ENCODE measurements at places on chromosomes 6 and 20. TPM values are rescaled to one million over a fixed set of nuclear protein-coding genes. Genes with fewer than 3 reads are reported as not detected.

- H3K36me3 ChIP-seq = no peaks in the 10 kb centered on the region
- H3K27me3 ChIP-seq = peaks cover 19% of the 10 kb centered on the region
- H3K4me3 ChIP-seq = no peak overlapping the region
- H3K27ac ChIP-seq = no peak overlapping the region
- DNase-seq = no peak
Measured at GRCh38 chr20:25188218-25188617, 7.3 kb upstream of the ENTPD6 start.

DNA sequence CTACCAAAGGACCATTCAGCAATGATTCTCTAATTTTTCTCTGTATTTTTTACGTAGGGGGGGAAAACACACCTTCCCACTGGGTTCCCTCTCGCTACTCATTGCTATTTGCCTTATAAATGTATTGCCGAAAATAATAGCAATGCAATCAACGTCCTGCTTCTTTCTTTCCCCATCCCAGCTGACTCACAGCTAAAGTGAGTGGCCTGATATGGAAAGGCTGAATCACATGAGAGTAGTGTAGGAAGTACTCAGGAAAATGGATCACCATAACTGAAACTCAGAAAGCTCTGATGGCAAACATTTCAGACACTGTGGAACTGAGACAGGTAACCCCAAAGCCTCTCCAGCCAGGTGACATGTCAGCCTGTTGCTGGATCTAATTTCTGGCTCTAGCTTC, 49.3 kb upstream of the SRPK1 start:
- no peaks in the 10 kb centered on the region for H3K36me3 ChIP-seq
- H3K27ac ChIP-seq = no peak overlapping the region
- DNase-seq = no peak
- H3K4me1 ChIP-seq = no peaks in the 10 kb centered on the region
- H3K4me3 ChIP-seq = no peak overlapping the region

DNA sequence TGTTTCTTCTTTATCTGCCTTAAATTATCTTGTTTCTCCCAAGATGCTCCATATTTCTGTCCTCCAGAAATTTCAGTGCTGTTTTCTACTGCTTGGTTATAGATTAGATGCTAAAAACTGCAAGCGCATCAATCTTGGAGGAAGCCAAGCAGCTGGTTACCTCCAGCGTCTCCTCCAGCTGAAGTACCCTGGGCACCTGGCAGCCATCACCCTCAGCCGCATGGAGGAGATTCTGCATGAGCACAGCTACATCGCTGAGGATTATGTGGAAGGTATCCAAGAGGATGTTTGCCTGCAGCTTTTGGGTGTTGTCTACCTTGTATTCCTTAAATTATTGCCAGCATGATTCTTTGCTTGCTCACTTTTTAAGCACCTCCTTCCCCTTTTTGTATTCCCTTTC, 3.8 kb downstream of the ACTR5 start:
- no peak overlapping the region for H3K27ac ChIP-seq
- H3K36me3 ChIP-seq = peaks cover 27% of the 10 kb centered on the region
- H3K4me3 ChIP-seq = no peak overlapping the region
- DNase-seq = no peak

- no peaks in the 10 kb centered on the region for H3K4me1 ChIP-seq
- H3K27me3 ChIP-seq = no peaks in the 10 kb centered on the region
- H3K36me3 ChIP-seq = peaks cover 99% of the 10 kb centered on the region
- H3K4me3 ChIP-seq = no peak overlapping the region
- no peak overlapping the region for H3K27ac ChIP-seq
Measured at GRCh38 chr6:33439956-33440648, 14.3 kb upstream of the ZBTB9 start.

DNA sequence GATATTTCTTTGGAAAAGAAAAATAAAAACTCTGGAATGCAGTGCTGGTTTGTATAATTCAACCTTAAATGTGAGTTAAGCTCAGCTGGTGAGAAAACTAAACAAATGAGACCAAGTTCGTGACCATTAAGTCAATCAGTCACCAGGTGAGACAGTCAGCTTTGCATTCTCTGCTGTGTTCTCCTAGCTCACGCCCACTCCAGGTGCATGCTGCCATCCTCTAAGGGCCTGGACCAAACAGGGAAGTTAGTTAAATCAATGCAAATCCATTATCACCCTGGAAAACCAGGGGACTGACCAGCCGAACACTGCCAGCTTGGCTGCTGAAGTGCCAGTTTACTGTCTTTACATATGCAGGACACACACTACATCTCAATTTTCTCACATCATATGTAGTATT, 7.2 kb downstream of the TPBG start:
- H3K27ac ChIP-seq = no peak overlapping the region
- no peaks in the 10 kb centered on the region for H3K27me3 ChIP-seq
- H3K4me1 ChIP-seq = peaks cover 3% of the 10 kb centered on the region
- no peak for DNase-seq
- no peak overlapping the region for H3K4me3 ChIP-seq
- H3K36me3 ChIP-seq = no peaks in the 10 kb centered on the region

GRCh38 chr20:41137614-41138474, 501 bp downstream of the PLCG1 start:
- H3K27ac ChIP-seq = peak overlapping the region; percentile 98

DNA sequence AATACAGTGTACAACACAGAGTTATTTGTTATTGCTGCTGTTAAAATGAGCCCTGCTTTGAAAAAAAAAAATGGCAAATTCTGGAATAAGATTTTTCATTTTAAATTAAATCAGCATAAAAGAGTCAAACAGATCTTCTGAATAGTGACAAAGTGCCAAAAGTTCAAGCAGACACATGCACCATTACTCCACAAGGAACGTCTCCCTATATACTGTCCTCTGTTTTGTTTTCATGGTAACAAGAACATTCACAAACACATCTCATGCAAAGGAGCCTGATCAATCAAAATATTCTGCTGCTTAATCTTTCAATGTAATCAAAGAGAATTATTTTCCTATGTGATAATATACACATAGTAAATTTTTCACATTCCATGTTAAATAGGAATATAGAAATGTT, 2.7 kb downstream of the HIVEP2 start:
- peaks cover 8% of the 10 kb centered on the region for H3K4me1 ChIP-seq
- no peaks in the 10 kb centered on the region for H3K27me3 ChIP-seq
- no peak overlapping the region for H3K27ac ChIP-seq
- no peaks in the 10 kb centered on the region for H3K36me3 ChIP-seq
- DNase-seq = no peak
- H3K4me3 ChIP-seq = no peak overlapping the region

- no peak overlapping the region for H3K27ac ChIP-seq
- H3K4me3 ChIP-seq = no peak overlapping the region
- no peaks in the 10 kb centered on the region for H3K36me3 ChIP-seq
- DNase-seq = no peak
- H3K4me1 ChIP-seq = peaks cover 5% of the 10 kb centered on the region
Measured at GRCh38 chr6:147648916-147649315, 140.4 kb downstream of the SAMD5 start.

CLDN20 gene
- not detected for total RNA-seq

- H3K27ac ChIP-seq = peak overlapping the region; percentile 95
- H3K4me3 ChIP-seq = peak overlapping the region; percentile 74
- no peaks in the 10 kb centered on the region for H3K36me3 ChIP-seq
- DNase-seq = no peak
- no peaks in the 10 kb centered on the region for H3K27me3 ChIP-seq
Measured at GRCh38 chr6:20213271-20213798, 1.1 kb upstream of the MBOAT1 start.

DNA sequence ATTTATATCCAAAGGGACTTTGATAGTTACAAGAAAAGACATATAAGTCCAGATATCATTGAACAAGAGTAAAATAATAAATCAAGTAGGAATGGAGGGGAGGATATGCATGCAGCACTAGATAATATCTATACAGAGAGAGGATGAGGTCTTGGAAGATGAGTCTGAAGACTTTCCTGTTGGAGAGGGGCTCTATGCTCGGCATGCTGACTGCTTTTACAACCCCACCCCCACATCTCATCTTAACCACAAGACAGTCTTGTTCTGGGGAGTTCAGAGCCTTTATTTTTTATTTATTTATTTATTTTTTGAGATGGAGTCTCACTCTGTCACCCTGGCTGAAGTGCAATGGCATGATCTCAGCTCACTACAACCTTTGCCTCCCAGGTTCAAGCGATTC, 48.4 kb upstream of the IER3 start:
- DNase-seq = no peak
- H3K27ac ChIP-seq = no peak overlapping the region
- H3K4me1 ChIP-seq = peaks cover 43% of the 10 kb centered on the region
- no peak overlapping the region for H3K4me3 ChIP-seq

RIMS1 gene
- 0.13 TPM for total RNA-seq

DNA sequence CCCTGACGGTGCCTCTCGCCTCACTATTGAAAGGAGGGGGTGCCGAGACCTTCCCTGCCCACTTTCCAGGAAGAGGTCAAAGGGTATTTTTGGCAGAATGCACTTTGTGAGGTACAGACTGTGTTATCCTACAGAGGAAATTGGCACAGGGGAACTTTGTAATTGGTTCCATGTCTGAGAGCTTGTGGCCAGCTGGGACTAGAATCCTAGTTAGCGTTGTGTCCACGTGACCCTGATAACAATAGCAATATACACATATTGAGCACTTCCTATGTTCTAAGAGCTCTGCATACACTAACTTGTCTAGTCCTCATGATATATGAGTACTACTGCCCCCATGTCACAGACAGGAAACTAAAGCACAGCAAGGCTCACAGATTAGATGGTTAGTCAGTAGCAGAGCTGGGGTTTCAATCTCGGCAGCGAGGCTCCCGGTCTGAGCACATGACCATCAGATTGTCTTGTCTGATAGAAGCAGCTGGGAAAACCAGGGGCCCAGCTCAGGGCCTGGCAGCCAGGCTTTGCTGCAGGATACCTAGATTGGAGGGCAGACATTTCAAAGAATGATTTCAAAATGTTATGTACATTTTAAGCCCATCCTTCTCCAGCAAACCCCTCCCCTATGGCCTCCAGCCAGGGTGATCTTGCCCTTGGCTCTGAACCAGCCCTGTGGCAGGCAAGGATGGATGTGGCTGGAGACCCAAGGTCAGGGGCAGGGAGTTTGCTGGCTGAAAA, 1.4 kb downstream of the MAPK13 start:
- H3K36me3 ChIP-seq = peaks cover 47% of the 10 kb centered on the region
- no peak for DNase-seq
- peaks cover 21% of the 10 kb centered on the region for H3K4me1 ChIP-seq
- H3K4me3 ChIP-seq = peak overlapping the region; percentile 76

- DNase-seq = no peak
- no peaks in the 10 kb centered on the region for H3K36me3 ChIP-seq
- H3K4me1 ChIP-seq = peaks cover 7% of the 10 kb centered on the region
- H3K4me3 ChIP-seq = no peak overlapping the region
- no peaks in the 10 kb centered on the region for H3K27me3 ChIP-seq
- no peak overlapping the region for H3K27ac ChIP-seq
Measured at GRCh38 chr6:4814212-4814611, 38.0 kb downstream of the CDYL start.

GRCh38 chr6:163823577-163823976, 409.1 kb downstream of the QKI start:
- no peak overlapping the region for H3K4me3 ChIP-seq
- no peaks in the 10 kb centered on the region for H3K4me1 ChIP-seq
- no peaks in the 10 kb centered on the region for H3K36me3 ChIP-seq

TRAPPC3L gene
- total RNA-seq = not detected

KIZ gene
- total RNA-seq = 15.3 TPM

OSTM1 gene
- total RNA-seq = 15.6 TPM

- no peak for DNase-seq
- H3K27me3 ChIP-seq = no peaks in the 10 kb centered on the region
- H3K4me1 ChIP-seq = no peaks in the 10 kb centered on the region
- no peak overlapping the region for H3K27ac ChIP-seq
Measured at GRCh38 chr6:127222418-127222817, 44.2 kb upstream of the RNF146 start.

DNA sequence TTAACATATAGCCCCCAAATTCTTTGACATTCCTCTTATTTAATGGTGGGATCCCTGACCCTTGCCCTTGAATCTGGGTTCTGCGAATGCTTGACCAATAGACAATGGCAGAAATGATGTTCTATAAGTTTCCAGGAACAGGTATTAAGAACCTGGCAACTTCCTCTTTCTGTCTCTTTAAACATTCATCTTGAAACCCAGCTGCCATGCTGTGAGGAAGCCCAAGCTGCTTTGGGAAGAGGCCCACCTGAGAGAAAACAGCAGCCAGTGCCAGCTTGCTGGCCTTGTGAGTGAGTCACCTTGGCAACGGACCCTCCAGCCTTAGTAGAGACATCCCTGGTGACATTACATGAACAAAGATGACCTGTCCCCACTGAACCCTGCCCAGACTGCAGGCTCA, 45.2 kb upstream of the RALY start:
- DNase-seq = no peak
- H3K27ac ChIP-seq = no peak overlapping the region
- no peak overlapping the region for H3K4me3 ChIP-seq
- H3K27me3 ChIP-seq = no peaks in the 10 kb centered on the region
- H3K4me1 ChIP-seq = no peaks in the 10 kb centered on the region
- H3K36me3 ChIP-seq = no peaks in the 10 kb centered on the region

- no peak overlapping the region for H3K27ac ChIP-seq
- no peaks in the 10 kb centered on the region for H3K27me3 ChIP-seq
- peaks cover under 1% of the 10 kb centered on the region for H3K36me3 ChIP-seq
- peaks cover 5% of the 10 kb centered on the region for H3K4me1 ChIP-seq
- no peak for DNase-seq
Measured at GRCh38 chr20:38764567-38765318, 16.5 kb downstream of the ACTR5 start.

GRCh38 chr20:7710440-7710839, 229.8 kb downstream of the HAO1 start:
- DNase-seq = no peak
- H3K4me3 ChIP-seq = no peak overlapping the region
- no peak overlapping the region for H3K27ac ChIP-seq
- H3K36me3 ChIP-seq = no peaks in the 10 kb centered on the region

DAAM2 gene
- total RNA-seq = 3.7 TPM

DNA sequence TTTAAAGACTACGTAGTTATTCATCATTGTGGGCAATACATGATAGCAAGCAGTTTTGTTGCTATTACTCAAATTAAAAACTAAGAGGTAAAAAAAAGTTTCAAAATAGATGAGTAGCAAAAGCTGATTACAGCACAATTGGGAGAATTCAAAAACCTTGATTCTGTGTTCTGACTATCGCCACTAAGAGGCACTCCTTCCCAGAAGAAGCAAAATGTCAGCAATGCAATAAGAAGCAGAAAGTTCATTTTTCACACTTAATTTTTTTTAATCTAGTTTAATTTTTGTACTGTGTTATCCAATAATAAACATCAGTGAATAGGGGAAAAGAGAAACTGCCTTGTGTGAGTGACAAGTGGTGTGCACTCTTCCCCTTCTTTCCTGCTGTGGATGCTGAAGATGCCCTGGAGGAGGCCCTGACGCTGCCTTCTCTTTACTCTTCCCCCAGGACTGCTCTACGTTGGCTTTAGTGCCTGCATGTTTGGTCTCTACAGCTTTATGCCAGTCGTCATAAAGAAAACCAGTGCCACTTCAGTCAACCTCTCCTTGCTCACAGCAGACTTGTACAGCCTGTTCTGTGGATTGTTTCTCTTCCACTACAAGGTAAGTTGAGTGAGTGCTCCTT, 263.2 kb upstream of the PLN start:
- peaks cover 7% of the 10 kb centered on the region for H3K4me1 ChIP-seq
- no peak for DNase-seq
- H3K27me3 ChIP-seq = no peaks in the 10 kb centered on the region
- no peaks in the 10 kb centered on the region for H3K36me3 ChIP-seq
- H3K27ac ChIP-seq = no peak overlapping the region

- no peak overlapping the region for H3K4me3 ChIP-seq
- DNase-seq = no peak
- no peaks in the 10 kb centered on the region for H3K36me3 ChIP-seq
- no peaks in the 10 kb centered on the region for H3K4me1 ChIP-seq
- H3K27me3 ChIP-seq = no peaks in the 10 kb centered on the region
Measured at GRCh38 chr6:134537146-134537555, 219.2 kb upstream of the SGK1 start.

Data from esophagus squamous epithelium (tissue), 5 donors.